ENCODE measurements at places on chromosomes 3 and 15. TPM values are rescaled to one million over a fixed set of nuclear protein-coding genes. Genes with fewer than 3 reads are reported as not detected.

The FBXW12 gene
- total RNA-seq = 0.32 TPM

DNA sequence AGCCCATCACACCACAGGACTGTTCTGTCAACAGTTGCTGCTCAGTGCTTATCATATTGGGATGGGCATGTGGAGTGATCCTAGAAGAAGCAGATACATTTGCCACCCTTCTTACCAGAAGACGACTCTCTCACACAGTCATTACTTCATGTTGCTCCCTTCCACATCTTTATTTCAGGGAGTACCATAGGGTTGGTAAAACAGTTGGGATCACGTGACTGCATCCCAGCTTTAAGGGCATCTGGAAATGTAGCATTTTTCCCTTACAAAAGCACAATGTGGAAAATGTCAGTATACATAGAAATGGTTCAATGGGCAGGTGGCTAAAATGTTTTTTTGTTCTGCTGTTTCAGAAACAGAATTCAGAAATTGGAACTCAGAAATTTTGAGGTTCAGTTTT is 791.0 kb downstream of the OTOL1 start:
- DNase-seq = no peak

DNA sequence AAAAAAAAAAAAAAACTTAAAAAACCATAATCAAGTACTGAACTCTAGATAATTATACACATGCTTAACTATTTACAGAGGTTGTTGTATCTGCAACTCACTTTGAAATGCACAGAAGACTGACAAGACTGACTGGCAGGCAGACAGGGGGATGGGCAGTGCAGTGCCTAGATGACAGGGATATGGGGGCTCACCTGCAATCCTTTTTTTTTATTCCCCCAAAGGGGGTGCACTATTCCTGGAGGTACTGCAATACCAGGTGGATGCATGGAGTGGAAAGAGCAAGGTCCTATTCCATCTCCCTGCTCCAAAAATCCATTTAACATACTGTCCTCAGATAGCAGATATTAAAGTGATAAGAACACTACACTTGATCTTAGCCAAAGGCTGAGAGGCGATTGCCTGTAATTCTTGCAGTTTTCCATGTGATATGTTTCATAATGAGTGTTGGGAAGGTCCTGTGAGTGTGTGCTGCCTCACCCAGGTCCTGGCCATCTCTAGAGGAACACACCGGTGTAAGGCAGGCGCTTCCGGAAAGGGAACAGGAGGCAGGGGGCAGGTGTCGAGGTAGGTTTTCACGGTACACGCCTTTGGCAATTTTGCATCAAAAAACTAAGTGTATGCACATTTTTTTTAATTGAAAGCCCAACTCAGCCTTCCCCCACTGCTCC is 22.7 kb downstream of the SEC61A1 start:
- DNase-seq = no peak

GRCh38 chr3:14837878-14838258 is 19.1 kb downstream of the FGD5 start:
- no peak for DNase-seq

DNA sequence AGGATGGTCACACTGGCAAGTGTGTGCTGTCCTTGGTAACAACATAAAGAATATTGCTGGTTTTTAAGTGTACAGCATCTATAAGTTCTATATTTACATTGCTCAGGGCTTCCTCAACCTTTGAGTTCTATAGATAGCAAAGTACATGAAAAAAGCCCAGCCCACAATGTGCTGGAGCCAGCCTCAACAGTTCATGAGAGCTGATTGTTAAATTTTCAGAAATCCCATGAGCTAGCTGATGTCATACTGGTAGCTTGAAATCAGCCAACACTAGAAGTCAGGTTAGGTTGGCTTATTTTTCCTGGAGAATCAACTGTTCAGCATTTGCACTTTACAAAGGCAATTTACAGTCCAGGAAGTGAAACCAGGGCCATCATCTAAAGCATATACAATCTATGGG is 102.8 kb downstream of the STRIT1 start:
- no peak for DNase-seq

The THRB gene
- 14.8 TPM for total RNA-seq

The BCHE gene
- 174 TPM for total RNA-seq

- DNase-seq = no peak
Measured at GRCh38 chr3:177190756-177191681, 6.3 kb downstream of the TBL1XR1 start.

GRCh38 chr3:108202080-108202479 is 20.1 kb downstream of the IFT57 start:
- DNase-seq = no peak

The XCR1 gene
- 1.0 TPM for total RNA-seq

DNA sequence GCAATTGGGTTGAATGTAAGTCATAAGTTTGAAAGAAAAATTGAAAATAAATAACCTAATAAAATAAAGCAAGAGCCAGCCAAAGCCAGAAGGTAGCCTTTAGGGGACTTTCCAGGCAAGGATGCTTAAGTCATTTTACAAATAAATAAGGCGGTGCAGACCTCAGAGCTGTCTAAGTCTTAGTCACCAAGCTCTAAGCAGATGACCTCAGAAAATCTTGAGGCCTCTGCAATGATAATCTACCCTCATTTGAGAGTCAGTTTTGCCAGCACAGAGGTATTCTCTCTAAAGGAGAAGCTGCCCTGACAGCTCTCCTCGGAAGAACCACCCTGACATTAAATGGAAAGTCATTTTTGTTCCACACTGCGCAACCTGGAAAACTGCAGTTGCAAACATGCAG is 113.9 kb downstream of the OXNAD1 start:
- no peak for DNase-seq

DNA sequence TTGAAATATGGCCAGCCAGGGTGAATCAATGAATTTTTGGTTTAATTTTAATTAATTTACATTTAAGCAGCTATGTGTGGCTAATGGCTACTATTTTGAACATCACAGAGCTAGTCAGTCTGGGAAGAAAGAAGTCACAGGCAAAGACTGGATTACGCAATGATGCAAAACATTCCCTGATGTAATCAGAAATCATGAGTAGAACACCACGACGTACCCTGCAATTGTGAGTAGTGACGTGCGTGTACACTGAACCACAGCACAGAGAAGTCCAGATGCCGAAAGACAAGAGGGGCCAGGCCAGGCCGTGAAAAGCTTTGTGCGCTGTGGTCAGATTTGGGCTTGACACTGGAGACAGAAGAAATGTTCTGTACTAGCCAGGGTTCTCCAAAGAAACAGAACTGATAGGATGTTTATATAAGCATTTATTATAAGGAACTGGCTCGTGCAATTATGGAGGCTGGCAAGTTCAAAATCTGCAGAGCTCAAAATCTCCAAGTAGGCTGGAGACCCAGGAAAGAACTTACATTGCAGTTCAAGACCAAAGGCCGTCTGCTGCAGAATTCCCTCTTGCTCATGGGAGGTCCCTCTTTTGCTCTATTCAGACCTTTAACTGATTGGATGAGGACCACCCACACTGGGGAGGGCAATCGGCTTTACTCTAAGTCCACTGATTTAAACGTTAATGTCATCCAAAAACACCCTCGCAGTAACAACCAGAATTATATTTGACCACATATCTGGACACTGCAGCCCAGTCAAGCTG is 44.6 kb downstream of the SH3BP5 start:
- no peak for DNase-seq

- DNase-seq = no peak
Measured at GRCh38 chr15:101531170-101531569, 41.7 kb upstream of the PCSK6 start.

DNA sequence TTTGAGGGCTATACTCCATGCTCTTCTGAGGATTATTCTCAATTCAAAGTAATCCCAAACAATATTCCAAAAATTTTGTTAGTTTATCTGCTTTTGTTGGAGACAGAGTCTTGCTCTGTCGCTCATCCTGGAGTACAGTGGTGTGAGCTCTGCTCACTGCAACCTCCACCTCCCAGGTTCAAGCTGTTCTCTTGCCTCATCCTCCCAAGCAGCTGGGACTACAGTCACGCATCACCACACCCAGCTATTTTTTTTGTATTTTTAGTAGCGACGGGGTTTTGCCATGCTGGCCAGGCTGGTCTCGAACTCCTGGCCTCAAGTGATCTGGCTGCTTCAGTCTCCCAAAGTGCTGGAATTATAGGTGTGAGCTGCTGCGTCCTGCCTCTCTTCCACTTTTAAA is 39.1 kb downstream of the MEF2A start:
- DNase-seq = no peak

- DNase-seq = no peak
Measured at GRCh38 chr3:145719114-145719513, 441.9 kb downstream of the PLOD2 start.
